Subcutaneous preadipocyte (primary cell): ENCODE measurements at places on chromosomes 11 and 22. TPM values are rescaled to one million over a fixed set of nuclear protein-coding genes. Genes with fewer than 3 reads are reported as not detected.

Gene ANGPTL5
- 0.39 and 0.73 TPM in 2 replicates for total RNA-seq

Gene HIRA
- 17.3 and 23.7 TPM in 2 replicates for total RNA-seq

Gene SMIM35
- not detected in 2 replicates for total RNA-seq

Gene TNKS1BP1
- total RNA-seq, result 72.5 and 73.9 TPM in 2 replicates

Gene KIRREL3
- total RNA-seq, result under 0.01 TPM in 2 replicates

Gene MUC15
- total RNA-seq, result not detected in 2 replicates

Gene GAL3ST1
- not detected in 2 replicates for total RNA-seq

Gene MS4A6A
- not detected in 2 replicates for total RNA-seq

Gene SHANK3
- total RNA-seq, result 0.73 and 2.2 TPM in 2 replicates

Gene ZNF74
- total RNA-seq, result 5.5 and 7.0 TPM in 2 replicates

Gene OR8A1
- not detected in 2 replicates for total RNA-seq

Gene GGTLC3
- not detected in 2 replicates for total RNA-seq

Gene PGR
- under 0.01 and 0.39 TPM in 2 replicates for total RNA-seq

Gene FAM111A
- 43.2 and 45.6 TPM in 2 replicates for total RNA-seq

Gene CDON
- total RNA-seq, result 11.9 and 41.2 TPM in 2 replicates

Gene ALKBH3
- total RNA-seq, result 34.6 and 43.0 TPM in 2 replicates

Gene APOA5
- not detected in 2 replicates for total RNA-seq
